ENCODE measurements at places on chromosomes 13 and 19.

DNA sequence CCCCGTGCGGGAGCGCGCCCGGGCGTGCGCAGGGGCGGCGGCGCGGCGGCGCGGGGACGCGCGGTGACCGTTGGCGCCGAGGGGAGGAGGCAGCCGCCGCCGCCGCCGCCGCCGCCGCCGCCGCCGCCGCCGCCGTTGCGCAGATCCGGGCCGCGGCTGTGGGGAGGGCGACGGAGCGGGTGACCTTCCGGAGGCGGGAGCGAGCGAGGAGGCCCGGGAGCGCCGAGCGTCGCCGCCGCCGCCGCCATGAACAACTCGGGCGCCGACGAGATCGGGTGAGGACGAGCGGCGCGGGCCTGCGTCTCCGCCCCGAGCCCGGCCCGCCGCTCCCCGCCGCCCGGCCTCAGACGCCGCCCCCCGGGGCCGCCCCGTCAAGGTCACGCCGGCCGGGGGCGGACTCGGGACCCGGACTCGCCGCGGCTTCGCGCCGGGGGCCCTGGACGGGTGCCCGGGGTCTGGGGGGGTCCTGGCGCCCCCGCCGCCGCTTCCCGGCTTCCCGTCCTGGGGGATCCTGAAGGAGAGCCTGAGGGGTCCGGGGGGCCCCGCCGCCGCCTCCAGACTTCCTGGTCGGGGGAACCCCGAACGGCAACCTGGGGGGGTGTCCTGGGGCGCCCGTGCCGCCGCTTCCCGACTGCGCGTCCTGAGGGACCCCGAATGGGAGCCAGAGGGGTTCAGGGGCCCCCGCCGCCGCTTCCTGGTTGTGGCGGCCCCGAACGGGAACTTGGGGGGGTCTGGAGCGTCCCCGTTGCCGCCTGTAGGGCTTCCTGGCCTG, at the start of gene DAZAP1:
Gene DAZAP1, plus strand, starts transcription at position 59 of the 772 bp plus-strand sequence. Its CDS starts 188 bp downstream, at position 247.
- no peak for DNase-seq

DNA sequence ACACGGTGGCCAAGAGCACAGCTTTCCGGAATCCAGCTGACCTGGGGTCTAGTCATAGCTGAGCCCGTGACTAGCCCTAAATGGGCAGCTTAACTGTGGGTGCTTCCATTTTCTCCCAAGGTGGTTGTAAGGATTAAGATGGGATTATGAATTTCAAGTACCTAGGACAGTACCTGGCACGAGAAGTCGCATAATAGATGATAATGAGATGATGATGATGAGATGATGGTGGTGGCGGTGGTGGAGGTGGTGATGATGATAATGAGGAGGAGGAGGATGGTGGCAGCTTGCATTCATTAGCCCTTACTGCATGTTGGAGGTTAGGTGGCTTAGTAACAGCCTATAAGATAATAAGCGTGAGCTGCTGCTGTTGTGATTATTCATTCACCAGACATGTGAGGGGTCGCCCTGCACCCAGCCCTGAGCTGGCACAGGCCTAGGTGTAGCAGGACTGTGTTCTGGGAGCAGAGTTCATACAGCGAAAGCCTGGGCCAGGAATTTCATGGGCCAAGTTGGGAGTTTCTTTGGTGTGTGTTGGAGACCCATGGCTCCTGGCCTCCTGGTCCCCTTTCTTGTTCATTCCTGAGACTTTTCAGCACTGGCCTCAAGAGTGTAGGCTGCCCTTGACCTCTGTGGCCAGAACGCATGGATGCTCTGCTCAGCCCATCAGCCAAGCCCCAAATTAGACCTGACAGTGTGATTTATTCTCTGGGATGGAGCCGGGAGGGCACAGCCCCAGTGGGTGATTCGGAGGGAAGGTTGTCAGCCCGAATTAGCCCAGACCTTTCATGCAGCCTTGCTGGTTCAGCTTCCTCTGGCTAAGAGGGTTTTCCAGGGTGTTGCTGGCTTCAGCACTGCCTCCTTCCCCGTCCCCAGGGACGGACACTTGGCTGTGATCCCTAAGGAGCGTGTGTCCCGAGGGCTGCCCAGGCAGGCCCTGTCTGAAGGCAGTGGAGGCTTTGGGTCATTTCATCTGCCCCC, 128.8 kb downstream of the SIPA1L3 start:
- DNase-seq, result no peak

- DNase-seq, result no peak
Observed at GRCh38 chr19:5075597-5075996, 106.7 kb downstream of the KDM4B start.

DNA sequence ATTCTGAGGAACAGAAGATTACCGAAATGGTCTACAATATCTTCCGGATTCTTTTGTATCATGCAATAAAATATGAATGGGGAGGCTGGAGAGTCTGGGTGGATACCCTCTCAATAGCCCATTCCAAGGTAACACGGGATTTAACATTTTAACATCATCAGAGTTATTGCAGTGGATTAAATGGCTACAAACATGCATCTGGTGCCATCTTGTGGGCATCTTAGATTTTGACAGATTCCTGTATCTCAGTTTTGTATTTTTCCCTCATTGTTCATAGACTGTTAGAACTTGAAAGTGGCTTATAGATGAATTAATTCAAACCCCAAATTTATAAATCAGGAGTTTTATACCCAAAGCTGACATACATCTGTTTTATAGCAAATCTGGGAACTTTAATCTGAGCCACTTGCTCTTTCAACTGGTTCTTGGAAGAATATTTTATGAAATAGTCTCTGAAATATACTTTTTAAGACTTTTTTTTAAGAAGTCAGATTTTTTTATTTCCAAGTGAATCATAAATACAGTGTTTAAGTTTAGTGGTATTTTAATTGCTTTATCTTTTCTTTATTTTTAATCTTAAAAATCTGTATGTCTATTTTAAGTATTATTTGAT, 215.2 kb downstream of the NBEA start:
- no peak for DNase-seq

- no peak for DNase-seq
Observed at GRCh38 chr13:24181991-24182702, 21.6 kb downstream of the SPATA13 start.

DNA sequence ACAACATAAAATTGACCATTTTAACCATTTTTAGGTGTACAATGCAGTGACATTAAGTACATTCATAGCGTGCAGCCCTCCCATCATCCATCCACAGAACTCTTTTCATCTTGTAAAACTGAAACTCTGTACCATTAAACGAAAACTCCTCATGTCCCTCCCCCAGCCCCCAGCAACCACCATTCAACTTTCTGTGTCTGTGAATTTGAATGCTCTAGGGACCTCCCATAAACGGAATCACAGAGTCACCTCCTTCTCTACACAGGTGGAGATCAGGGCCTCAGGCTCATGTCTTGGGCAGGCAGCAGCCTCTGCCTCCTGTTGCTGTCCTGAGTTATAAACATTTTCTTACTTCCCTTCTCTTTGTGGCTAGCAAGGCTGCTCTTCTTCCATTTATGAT, 7.3 kb upstream of the CCNE1 start:
- DNase-seq, result no peak

DNA sequence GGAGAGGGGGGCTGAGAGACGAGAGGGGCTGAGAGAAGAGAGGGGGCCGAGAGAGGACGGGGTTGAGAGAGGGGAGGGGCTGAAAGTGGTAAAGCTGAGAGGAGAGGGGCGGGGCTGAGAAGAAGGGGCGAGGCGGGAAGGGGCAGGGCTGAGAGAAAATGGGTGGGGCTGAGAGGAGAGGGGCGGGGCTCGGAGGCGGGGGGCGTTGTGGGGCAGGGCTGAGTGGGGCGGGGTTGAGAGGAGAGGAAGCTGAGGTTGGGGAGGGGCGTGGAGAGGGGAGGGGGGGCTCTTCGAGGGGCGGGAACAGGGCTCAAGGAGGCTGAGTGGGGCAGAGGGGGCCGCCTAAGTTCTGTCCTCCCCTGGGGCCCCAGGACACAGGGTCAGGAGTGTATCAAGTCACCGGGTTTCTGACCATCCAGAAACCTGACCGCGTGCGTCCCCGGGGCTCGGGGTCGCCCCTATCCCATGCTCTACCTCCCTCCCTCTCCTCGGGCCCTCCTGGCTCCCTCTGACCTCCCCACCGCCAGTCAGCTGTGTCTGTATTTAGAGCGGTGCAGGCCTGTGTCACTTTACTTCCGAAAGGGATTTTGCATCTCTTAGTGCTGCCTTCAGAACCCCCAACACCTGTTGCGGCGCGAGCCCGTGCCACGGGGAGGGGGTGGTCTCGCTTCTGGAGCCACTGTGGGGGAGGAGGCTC, 38.6 kb upstream of the SEMA6B start:
- no peak for DNase-seq

DNA sequence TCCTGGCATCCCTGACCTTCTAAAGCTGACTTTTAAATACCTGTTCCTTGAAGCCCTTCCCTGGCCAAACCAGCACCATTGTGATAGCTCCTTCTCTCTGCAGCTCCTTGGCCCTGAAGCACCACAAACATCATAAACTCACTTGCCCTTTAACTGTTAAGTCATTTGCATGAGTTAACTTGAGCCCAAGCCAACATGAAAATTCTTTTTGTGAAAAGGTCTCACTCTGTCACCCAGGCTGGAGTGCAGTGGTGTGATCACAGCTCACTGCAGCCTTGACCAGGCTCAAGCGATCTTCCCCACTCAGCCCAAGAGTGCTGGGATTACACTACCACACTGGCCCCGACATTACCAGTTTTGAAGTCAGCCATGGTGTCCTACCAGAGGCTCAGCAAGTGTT, 87.8 kb downstream of the ZIC5 start:
- DNase-seq, result no peak

DNA sequence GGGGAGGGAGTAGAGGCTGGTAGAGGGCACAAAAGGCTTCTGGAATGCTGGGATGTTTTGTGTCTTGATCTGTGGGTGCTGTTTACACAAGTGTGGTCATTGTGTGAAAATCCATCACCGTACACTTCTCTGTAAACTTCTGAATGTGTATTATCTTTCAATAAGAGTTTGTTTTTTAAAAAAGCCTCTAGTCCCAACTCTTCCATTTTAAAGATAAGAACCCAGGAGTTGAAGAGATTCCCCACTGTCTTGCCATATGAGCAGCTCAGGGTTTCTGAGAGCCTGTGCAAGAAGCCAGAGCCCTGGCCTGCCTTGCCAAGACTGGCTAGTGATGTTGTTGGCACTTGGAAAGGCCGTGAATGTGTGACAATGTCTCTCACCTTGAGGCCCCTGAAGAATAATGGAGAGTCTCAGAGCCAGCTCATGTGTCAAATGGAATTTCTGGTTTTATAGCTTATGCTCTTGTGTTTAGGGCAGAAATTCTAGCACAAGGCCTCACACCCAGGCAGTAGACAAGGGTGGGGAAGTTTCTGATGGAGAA, 57.5 kb upstream of the NPAS1 start:
- no peak for DNase-seq

- DNase-seq, result no peak
Observed at GRCh38 chr19:45906221-45906620, 3.8 kb upstream of the MYPOP start.

DNA sequence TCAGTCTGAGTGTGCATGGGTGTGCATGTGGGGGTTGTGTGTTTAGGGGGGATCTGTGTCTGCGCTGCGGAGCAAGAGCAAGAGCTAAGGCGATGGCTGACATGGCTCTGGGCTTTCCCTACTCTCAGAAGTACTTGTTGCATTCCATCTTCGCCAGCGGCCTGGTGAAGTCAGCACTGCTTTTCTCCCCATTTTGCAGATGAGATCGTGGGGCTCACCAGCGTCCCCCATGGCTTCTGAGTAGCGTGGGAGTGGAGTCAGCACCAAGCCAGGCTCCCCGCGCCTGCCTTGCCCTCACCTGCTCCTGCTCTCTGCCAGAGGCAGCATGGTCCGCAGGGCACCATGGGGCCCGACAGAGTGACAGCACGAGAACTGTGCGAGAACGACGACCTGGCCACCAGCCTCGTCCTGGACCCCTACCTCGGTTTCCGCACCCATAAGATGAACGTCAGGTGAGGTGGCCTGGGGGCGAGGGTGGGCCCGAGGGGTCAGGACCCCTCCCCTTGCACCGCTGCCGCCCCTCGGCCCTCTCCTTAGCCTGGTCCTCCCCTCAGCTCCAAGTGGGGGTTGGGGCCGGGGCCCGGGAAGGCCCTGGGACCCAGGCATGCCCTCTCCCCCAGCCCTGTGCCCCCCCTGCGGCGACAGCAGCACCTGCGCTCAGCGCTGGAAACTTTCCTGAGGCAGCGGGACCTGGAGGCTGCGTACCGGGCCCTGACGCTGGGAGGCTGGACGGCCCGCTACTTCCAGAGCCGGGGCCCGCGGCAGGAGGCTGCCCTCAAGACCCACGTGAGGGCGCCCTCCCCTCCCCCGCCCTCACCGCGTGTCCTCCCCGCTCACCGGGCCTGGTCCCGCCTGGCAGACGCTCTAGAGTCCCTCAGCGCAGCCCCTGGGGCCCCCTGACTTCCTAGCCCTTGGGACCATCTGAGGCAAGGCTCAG, 2.2 kb downstream of the KMT5C start:
- no peak for DNase-seq

- no peak for DNase-seq
Observed at GRCh38 chr13:81927347-81927746, 1586.4 kb upstream of the SPRY2 start.

DNA sequence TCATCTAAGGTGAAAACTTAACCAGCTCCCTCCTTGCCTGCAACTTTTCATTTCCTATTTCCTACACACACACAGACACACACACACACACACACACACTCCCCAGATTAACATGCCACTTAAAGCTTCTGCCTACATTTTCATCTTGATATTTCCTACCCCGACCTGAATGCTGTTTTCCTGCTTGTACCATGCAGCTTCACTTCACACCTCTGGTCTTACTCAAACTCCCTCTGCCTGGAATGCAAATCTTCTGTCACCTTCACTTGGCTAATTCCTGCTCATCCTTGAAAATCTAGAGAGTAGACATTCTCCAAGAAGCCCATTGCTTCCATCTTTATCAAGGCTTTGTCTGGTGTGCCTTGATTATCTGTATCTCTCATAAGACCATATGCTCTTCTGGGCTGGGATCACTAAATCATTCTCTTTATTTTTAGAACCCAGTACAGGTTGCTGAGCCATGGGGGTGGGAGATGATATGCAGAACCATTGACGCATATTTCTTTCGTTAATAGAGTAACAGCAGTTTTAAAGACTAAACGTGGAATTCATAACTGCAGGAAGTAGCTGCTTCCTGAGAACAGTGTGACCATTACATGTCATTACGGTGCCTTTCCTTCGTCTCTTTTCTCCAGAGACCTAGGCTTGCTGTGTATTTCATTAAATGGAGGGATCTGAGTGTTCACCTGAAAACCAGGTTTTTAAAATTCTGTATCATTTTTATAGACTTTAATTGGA, 37.7 kb downstream of the CNMD start:
- no peak for DNase-seq

GRCh38 chr19:30318936-30319335, 53.2 kb upstream of the ZNF536 start:
- no peak for DNase-seq

GRCh38 chr19:43595605-43595998, 332 bp downstream of the IRGQ start:
- no peak for DNase-seq
